Panc1 (cell line): ENCODE measurements at places on chromosomes 7 and 10. TPM values are rescaled to one million over a fixed set of nuclear protein-coding genes. Genes with fewer than 3 reads are reported as not detected.

FAM107B gene
- 13.4 TPM for total RNA-seq

VIPR2 gene
- total RNA-seq = not detected

RASA4B gene
- 1.2 TPM for total RNA-seq

DNA sequence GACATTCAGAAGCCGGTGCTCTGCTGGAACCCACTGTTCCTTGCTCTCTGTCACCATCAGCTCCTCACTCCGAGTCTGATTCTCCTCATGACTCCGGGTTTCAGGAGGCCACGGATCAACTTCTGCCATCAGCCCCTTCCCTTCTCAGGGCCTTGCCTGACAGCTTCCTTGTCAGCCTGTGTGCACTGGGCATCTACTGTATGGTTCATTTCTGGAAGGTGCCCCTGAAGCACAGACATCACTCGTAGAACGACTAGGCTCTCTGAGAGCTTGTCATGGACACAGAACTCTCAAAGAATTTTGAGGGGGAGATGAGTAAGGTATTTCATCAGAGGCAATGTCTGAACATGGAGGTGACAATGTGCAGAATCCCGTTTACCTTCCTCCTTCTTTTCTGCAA is 396.1 kb downstream of the TNS3 start:
- H3K27me3 ChIP-seq = peaks cover 19% of the 10 kb centered on the region
- H3K36me3 ChIP-seq = no peaks in the 10 kb centered on the region
- DNase-seq = no peak
- no peak overlapping the region for H3K4me3 ChIP-seq
- H3K27ac ChIP-seq = no peak overlapping the region

DNA sequence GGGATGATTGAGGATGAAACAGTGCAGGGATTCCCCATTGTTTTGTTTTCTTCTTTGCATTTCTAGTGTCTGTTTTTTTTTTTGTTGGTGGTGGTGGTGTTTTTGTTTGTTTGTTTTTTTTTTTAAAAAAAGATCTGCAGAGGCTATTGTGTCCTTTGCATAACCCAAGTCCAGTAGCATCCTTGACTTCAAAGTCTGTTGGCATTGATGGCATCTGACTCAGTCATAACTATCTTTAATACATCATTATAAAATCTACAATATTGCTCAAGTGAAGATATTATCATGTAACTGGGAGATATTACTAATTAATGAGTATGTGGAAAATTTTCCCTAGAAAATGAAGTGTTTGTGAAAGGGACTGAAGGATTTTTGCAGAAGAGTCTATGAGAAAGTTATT is 70.2 kb downstream of the KIAA1217 start:
- H3K36me3 ChIP-seq = no peaks in the 10 kb centered on the region
- no peak overlapping the region for H3K4me3 ChIP-seq
- no peak overlapping the region for H3K27ac ChIP-seq
- no peaks in the 10 kb centered on the region for H3K27me3 ChIP-seq
- no peaks in the 10 kb centered on the region for H3K4me1 ChIP-seq
- DNase-seq = no peak

- no peak for DNase-seq
- H3K27me3 ChIP-seq = no peaks in the 10 kb centered on the region
- H3K4me1 ChIP-seq = no peaks in the 10 kb centered on the region
- H3K27ac ChIP-seq = no peak overlapping the region
- H3K4me3 ChIP-seq = no peak overlapping the region
- no peaks in the 10 kb centered on the region for H3K36me3 ChIP-seq
These were observed 42.6 kb upstream of the INHBA start for GRCh38 chr7:41745451-41745850.

GRCh38 chr10:30752481-30752881 is 122.9 kb upstream of the LYZL2 start:
- H3K36me3 ChIP-seq = no peaks in the 10 kb centered on the region
- no peaks in the 10 kb centered on the region for H3K4me1 ChIP-seq
- no peak overlapping the region for H3K4me3 ChIP-seq
- no peak overlapping the region for H3K27ac ChIP-seq
- no peaks in the 10 kb centered on the region for H3K27me3 ChIP-seq

DNA sequence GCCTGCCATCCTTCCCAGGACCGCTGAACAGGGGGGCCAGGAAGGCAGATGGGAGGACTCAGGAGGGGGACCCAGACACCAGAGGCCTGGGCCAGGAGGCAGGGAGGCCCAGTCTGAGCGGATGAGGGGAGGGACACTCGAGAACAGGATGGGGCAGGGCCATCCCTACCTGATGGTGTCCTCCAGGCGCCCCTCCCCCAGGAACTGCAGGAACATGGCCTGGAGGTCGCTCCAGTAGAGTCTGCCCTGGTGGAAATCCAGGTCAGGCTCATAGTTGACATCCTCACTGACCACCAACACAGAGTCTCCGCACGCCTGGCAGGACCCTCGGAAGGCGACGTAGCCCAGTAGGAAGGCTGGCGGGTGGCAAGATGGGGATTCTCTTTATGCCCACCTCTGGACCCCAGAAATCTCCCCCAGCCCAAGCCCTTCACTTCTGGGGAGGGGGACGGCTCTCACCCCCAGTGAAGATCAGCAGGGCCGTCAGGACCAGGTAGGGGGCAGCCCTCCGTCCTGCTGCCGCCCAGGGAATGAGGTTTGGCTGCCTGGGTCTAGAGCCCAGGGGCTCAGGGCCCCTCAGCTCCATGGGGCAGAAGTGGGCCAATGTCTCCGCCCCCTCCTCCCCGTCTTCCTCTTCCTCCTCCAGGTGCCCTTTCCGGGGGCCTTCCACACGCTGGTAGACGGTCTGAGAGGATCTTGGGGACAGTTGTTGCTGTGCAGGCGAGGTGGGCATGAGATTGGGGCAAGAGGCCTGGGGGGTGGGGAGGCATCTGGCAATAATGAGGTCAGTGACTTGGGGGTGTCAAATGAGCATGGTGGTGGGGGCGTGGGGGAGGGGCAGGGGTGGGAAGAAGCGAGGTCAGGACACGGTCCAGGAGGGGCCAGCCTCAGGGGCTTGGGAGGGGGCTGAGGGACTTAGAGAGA is 573 bp downstream of the TFR2 start:
- H3K4me3 ChIP-seq = no peak overlapping the region
- no peaks in the 10 kb centered on the region for H3K4me1 ChIP-seq
- DNase-seq = no peak
- no peaks in the 10 kb centered on the region for H3K27me3 ChIP-seq
- H3K36me3 ChIP-seq = no peaks in the 10 kb centered on the region

DNA sequence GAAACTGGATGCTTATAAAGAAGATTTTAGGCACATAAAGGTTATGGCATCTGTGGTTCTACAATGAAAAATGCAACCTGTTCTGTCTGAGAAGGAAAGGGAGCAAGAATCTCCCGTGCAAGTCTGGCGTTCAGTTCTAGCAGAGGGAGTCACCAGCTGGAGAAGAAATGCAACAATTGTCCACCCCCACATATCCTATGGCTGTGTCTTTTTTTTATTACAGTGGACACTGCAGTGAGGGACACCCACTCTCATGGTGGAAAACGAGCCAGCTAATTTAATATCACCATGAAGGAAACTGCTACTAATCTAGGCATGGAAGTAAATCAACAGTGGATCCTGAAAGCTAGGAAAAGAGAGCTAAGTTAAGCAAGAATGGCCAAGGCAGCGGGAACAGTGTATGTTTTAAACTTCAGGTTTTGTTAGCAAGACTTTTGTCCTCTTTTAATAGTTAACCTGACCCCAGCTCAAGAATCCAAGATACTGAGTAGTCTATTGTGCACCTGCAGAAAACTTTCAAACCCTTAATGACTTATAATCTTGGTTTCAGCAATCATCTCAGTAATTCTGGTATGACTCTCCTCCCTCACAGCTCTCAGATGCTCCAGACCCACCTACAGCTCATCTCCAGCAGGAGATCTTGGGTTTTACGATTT is 149.3 kb downstream of the FGFR2 start:
- DNase-seq = no peak
- H3K4me3 ChIP-seq = no peak overlapping the region
- H3K4me1 ChIP-seq = no peaks in the 10 kb centered on the region
- H3K36me3 ChIP-seq = no peaks in the 10 kb centered on the region
- no peak overlapping the region for H3K27ac ChIP-seq
- H3K27me3 ChIP-seq = no peaks in the 10 kb centered on the region; the same call in 1 of the 2 replicates

DNA sequence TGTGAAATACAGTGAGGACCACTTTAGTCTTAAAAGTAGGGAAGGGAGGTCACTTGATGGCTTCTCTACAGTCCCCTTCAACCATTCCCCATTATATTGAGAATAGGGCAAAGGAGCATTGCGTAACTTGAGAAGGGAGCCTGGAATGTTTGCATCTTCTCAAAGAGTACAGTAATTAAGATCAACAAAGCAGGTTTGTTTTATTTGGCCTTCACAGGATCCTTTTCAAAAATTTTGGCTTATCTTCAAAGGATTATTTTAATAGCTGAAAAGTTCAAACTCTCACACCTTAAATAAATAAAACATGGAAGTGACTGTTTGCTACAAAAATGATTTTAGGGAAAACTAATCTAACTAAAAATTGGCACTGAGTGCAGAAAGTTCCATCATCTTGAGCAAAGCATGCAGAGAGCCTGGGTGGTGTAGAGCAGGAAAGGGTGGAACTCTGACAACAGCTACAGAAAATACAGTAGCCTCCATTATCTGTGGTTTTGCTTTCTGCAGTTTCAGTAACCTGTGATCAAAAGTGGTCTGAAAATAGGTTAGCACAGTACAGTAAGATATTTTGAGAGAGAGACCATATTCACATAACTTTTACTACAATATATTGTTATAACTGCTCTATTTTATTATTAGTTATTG is 214.0 kb downstream of the MDFIC start:
- H3K27ac ChIP-seq = no peak overlapping the region
- no peaks in the 10 kb centered on the region for H3K4me1 ChIP-seq
- no peak for DNase-seq
- no peaks in the 10 kb centered on the region for H3K36me3 ChIP-seq
- H3K4me3 ChIP-seq = no peak overlapping the region

DNA sequence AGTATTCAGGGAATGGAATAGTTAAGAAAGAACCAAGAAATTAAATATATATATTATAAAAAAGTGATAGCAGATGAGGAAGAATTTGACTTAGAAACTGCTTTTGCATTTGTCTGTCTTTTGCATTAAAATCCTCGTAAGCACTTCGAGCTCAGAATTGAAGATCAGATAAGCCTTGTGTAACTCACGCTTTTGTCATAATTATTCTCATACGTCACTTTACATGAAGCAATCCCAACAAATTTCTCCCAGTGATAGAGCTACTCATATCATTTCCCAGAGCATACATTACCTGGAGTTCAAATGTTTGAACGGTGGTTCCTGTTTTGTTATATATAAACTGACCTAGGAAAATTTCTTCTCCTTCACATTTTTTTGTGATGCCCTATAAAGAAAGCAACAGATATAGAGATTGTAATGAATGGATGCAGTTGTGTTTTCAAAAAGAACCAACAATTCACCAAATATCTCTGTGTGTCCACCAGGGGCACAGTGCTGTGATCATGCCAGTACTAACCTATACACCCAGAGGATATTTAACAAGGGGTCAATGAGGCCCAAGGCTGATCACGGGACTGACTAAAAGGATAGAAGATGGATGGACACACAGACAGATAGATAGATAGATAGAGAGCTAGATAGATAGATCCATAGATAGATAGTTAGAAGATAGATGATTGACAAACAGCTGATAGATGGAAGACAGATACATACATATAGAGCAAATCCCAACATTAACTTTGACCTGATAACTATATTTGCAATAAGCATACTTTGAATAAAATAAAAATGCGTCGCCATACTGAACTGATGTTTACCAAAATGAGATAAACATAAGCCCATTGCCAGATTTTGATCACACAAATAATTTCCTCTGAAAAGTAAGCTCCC is 9.3 kb upstream of the HUS1 start:
- H3K4me1 ChIP-seq = peaks cover 22% of the 10 kb centered on the region
- no peak for DNase-seq
- H3K36me3 ChIP-seq = no peaks in the 10 kb centered on the region
- H3K27ac ChIP-seq = no peak overlapping the region; the same call in 1 of the 2 replicates
- H3K27me3 ChIP-seq = no peaks in the 10 kb centered on the region
- no peak overlapping the region for H3K4me3 ChIP-seq

- H3K4me3 ChIP-seq = no peak overlapping the region
- H3K36me3 ChIP-seq = peaks cover under 1% of the 10 kb centered on the region; the same call in 1 of the 2 replicates
- H3K27ac ChIP-seq = no peak overlapping the region
- no peaks in the 10 kb centered on the region for H3K4me1 ChIP-seq
- H3K27me3 ChIP-seq = no peaks in the 10 kb centered on the region
- no peak for DNase-seq
These were observed 67.6 kb downstream of the DOCK1 start for GRCh38 chr10:126972635-126973414.
